ENCODE measurements at places on chromosomes 3 and 15.

DNA sequence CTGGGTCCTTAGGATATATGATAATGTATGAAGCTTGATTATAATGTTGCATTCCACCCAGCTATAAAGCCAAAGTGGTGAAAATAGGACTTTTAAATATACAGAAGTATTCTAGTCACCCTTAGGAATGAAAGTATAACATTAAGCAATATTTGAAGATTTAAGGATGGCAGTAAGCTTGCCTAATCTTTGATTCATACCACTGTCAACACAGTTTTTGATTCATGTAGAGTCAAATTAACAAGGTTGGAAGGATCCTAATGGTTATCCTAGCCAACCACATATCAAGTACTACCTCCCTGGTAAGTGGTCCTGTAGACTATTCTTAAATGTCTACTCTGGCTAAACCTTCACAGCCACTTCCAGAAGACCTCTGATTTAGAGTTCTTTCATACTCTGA is 18.6 kb downstream of the ARIH1 start:
- DNase-seq: no peak

GRCh38 chr3:150273396-150273795 is 134.7 kb upstream of the TSC22D2 start:
- DNase-seq: no peak

- no peak for DNase-seq
Observed at GRCh38 chr15:49750553-49750952, 129.7 kb downstream of the DTWD1 start.

DNA sequence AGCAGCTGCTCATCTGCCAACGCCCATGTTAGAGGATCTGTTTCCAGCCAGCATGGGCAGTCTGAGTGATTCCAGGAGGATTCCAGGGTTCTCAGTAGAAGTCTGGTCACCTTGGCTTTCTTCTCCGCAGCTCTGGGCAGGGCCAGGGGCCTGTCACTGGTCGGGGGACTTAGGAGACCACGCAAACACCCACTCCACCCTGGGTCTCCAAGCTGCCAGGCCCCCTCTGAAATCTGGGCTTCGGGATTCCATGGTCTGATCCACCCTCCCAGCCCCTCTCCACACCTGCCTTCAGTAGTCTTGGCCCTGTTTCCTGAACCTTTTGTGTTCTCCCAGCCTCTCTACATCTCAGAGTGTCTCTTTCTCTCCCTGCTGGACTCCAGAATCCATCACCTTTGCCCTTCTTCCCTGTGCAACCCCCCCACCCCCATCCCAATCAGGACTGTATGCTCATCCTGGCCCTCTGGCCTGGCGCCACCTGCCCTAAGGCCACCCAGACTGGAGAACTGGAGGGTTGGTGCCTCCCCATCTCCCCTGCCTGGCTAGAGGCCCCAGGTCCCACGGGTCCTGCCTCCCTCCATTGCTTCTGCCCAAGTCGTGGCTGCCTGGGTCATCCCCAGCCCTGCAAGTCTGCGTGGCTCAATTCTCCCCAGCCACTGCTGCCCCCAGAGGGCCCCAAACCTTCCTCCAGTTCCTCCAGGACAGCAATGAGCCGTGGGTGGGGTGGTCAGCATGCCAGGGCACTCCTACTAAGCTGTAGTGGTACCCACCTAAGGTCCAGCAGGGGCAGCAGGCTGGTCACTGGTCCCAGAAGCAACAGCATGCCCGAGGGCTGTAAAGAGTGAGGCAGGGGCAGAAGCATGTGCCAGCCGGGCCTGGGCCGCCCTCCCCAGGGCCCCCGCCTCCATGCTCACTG is 102.8 kb downstream of the TBC1D2B start:
- no peak for DNase-seq

- peak; percentile 16 for DNase-seq
Observed at GRCh38 chr3:186882881-186883685, 40.6 kb downstream of the ADIPOQ start.

DNA sequence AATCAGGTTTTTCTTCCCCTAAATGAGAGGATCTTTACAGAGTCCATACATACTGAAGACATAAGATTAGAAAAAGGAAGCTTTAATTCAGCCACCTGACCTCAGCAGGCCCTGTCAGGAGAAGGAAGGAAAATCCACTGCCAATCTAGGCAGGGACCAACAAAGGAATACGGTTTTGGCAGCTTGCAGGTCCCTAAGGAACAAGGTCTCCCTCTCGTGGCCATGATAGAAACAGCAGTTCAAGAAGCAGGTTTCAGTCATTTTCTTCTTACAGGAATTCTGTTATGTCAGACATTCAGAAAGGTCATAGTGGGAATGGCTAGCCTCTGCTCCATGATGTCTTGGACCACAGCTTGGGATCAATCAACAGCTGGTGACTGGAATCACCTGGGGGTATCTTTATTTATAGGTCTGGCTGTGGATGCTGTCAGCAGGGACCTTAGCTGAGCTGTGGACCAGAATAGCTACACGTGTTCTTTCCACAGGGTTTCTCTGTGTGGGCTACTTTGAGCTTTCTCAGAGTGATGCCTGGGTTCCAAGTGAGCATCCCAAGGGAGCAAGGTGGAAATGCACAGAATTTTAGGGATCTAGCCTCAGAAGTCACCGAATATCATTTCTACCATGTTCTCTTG is 9.4 kb upstream of the CMSS1 start:
- DNase-seq: peak; percentile 9
